ENCODE measurements at places on chromosomes 13 and 19. TPM values are rescaled to one million over a fixed set of nuclear protein-coding genes. Genes with fewer than 3 reads are reported as not detected.
A peak's percentile ranks its signal among the peaks of the same experiment; 100 is the strongest.

DNA sequence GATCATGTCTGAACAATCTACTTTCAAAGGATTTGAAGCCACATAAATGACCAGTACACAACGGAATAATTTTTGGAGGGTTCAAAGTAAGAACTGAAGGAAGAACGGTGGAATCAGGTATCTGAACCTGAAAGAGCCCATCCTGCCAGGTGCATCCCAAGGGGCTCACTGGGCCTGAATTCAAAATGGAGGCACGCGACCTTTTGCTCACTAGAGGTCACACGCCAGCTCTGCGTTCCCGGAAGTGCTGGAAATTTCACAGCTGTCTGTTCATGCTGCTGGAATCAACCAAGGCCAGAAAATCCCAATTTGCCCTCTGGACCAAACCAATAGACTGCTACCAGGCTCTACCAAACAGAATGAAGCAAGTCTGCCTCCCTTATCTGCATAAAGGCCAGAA, 4.2 kb upstream of the RASA3 start:
- DNase-seq, result no peak

GRCh38 chr13:41465898-41466320, 8.6 kb downstream of the RGCC start:
- no peak for DNase-seq

DNA sequence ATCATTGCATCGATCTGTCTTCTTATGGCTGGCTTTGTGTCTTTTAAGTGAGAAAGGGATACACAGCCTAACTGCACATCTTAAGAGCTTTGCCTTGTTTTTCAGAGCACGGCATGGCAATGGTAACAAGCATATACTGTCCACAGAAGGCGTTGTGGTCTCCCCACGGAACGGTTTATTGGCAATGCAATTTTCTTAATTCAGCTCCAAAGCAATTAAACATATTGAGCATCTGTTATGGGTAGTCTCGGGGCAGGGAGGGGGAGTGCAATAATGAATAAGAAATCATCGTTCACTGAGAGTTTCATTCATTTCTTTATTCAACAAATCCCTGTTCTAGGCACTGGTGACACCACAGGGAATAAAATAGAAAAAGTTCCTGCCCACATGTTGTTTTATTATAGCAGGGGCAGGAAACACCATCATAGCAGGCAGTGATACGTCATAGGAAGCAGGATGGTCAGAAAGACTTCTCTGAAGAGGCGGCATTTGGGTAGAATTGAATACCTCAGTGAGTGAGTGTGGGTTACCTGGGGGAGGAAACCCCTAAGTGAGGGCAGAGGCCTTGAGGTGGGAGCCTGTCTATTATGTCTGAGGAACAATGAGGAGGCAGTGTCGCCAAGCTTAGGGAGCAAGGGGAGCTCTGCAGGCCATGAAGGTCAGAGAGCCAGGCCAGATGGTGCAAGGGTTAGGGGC, 185.7 kb upstream of the KL start:
- no peak for DNase-seq

- DNase-seq, result peak; percentile 80
Observed at GRCh38 chr19:40974633-40975037, 16.4 kb upstream of the CYP2B6 start.

- DNase-seq, result no peak
Observed at GRCh38 chr19:6059396-6059947, 50.8 kb downstream of the RFX2 start.

GRCh38 chr13:42981853-42982252, 10.2 kb downstream of the EPSTI1 start:
- DNase-seq, result no peak

DNA sequence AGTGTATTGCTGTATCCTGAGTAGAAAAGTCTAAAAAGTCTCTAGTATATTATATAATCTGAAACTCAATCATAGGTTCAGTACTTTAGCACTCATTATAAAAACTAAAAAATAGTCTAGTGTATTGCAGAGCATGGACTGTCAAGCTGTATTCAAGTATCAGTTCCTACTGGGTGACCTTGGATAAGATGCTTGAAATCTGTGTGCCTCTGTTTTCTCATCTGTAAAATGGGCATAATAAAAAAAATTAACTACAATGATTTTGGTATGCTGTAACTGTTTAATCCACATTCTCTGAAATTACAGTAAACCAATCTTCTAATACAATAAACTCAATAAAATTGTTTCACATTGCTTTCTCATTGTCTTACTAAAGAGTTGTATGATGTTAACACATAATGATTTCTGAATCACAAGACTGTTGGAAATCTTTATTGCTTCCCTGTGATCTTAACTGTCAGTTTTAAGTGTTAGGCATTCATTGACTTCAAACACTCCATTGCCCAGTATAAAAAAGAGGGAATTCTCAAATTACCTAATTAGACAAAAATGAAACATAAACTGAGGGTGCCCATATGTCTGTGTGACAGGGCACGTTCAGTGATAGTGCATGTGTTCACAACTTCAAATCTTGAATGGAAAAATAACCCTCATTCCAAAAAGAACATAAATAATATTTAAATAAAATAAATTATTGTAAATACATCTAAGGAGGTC, 2.2 kb downstream of the STARD13 start:
- DNase-seq, result no peak

GRCh38 chr13:66994517-66995202, 235.5 kb downstream of the PCDH9 start:
- no peak for DNase-seq

DNA sequence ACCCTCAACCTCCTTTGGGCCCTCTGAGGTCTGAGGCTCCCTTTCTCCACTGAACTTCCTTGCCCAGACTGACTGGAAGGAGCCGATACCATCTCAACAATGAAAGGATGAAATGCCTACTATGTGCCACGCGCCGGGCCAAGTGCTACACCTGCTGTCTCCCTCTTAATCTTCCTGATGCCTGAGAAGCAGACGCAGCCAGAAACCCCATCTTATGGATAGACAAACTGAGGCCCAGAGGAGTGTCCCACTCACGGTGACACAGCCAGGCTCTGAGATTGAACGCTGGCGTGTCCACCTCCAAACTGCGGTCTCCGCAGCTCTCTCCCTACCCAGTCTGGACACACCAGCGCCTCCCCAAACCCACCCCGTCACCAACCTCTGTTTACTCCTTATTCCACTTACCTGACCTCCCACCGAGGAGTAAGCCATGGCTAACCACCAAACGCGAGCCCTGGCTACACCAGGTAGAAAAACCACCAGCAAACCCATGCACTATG, 20.9 kb downstream of the MLLT1 start:
- no peak for DNase-seq

- no peak for DNase-seq
Observed at GRCh38 chr13:46864941-46865340, 31.9 kb downstream of the HTR2A start.

- DNase-seq, result no peak
Observed at GRCh38 chr19:39927524-39928356, 6.7 kb downstream of the FCGBP start.

DNA sequence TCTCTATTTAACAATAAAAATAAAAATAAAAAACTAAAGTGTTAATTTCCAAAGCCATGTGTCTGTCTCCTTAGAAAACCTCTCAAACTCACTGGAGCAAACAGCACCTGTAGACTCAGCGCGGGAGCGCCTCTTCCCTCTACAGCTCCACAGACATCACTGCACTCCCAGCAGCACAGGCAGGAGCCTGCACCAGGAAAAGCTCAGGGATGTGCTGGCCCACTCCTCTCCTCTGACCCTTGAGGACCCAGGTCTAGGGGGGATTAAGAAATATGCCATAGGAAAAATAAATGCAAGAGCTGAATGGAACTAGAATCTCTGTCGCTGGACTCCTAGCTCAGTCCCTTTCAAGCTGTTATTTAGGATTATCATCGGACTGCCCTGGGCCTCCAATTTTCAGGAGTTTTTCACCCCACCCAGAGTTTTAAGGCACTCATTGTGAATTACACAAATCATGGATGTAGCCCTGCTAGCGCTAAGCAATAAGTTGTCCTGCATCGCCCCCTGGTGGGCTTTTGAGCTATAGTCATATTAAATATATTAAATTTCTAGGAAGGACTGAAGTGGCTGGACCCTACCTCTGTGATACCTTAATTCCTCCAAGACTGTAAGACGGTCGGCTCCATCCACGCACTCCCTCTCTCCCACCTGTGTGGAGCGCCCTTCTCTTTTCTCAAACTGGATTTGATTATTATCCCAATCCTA, 333.9 kb downstream of the UQCRFS1 start:
- peak; percentile 39 for DNase-seq

GRCh38 chr13:97026531-97027161, 32.4 kb upstream of the OXGR1 start:
- DNase-seq, result no peak

- DNase-seq, result no peak
Observed at GRCh38 chr13:28268800-28269223, 130.5 kb downstream of the PAN3 start.

DNA sequence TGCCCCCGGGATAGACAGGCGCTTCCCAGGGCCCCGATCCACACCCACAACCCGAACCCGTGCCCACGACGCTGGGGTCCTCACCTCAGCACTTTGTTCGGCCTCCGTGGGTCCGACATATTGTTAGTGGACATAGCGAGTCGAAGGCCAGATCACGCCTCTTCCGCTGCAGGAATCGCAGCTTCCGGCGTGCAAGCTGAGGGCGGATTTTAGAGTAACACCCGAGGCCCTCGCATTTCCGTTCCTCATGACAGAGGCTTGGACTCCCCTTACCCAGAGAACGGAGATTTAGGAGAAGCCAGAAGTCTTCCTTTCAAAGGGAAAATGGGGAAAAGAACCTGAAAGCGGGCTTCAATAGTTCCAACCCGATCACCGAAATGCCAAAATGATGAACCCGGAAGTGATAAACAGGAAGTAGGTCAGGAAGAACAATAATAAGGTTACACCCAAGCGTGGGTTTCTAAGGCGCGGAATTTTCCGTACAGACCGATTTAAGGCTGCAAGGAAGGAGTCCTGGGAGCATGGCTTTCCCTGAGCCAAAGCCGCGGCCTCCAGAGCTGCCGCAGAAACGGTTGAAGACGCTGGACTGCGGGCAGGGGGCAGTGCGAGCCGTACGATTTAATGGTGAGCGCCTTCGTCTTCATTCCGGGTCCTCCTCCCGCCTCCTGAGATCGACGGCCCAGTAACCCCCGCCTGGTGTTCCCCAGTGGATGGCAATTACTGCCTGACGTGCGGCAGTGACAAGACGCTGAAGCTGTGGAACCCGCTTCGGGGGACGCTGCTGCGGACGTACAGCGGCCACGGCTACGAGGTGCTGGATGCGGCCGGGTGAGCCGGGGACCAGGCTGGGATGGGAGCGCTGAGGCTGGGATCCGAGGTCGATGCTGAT, 2.9 kb downstream of the WDR83 start:
- peak; percentile 91 for DNase-seq

- peak; percentile 52 for DNase-seq
Observed at GRCh38 chr19:10228920-10229319, 2.2 kb downstream of the S1PR2 start.

GRCh38 chr13:30034458-30034795, 184.0 kb upstream of the UBL3 start:
- peak; percentile 29 for DNase-seq

GRCh38 chr13:113292021-113292862, 4.8 kb upstream of the LAMP1 start:
- peak; percentile 37 for DNase-seq

GRCh38 chr19:3369337-3370213, 3.2 kb downstream of the NFIC start:
- peak; percentile 61 for DNase-seq

GRCh38 chr13:90311929-90312328, 1035.6 kb upstream of the MIR17HG start:
- DNase-seq, result no peak

DNA sequence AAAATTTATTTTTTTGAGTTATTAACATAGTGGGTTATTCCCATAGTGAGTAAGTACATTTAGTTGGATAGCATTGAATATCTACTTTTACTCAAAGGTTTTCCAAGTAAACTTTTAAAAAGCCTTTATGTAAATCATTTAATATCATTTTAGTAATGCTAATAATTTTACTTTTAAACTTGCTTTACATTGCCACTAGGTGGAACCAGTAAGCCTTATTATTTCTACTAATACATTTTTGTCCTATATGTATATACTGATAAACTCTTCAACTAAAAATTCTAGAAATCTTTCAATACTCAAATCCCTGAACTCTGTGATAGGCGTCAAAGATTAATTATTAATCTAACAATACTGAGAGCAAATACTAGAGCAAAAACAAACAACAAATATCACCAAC, 1709.2 kb upstream of the PCDH20 start:
- peak; percentile 3 for DNase-seq

- peak; percentile 86 for DNase-seq
Observed at GRCh38 chr13:28641600-28641926, 17.4 kb upstream of the POMP start.

- no peak for DNase-seq
Observed at GRCh38 chr13:22243469-22244163, 572.7 kb downstream of the FGF9 start.

- DNase-seq, result no peak
Observed at GRCh38 chr19:38845374-38846024, 4.3 kb downstream of the HNRNPL start.

Gene IZUMO4
- 1.3 TPM for total RNA-seq

Gene CBY2
- not detected for total RNA-seq

Gene IGFL1
- total RNA-seq, result not detected

Gene TRAPPC6A
- total RNA-seq, result 7.7 TPM

Gene ZNF723
- not detected for total RNA-seq

Gene MIR17HG
- total RNA-seq, result 3.2 TPM

Gene SOX1
- not detected for total RNA-seq

Gene NCR1
- total RNA-seq, result not detected

Gene CACNG6
- 1.3 TPM for total RNA-seq

Gene ZNF829
- total RNA-seq, result 3.5 TPM

Gene ZNF530
- total RNA-seq, result 3.9 TPM

Gene LONP1
- total RNA-seq, result 65.2 TPM

Gene ATP8A2
- total RNA-seq, result under 0.01 TPM

Gene CGB1
- not detected for total RNA-seq

Gene NLRP5
- not detected for total RNA-seq
